ENCODE measurements at places on chromosomes 11 and 22. TPM values are rescaled to one million over a fixed set of nuclear protein-coding genes. Genes with fewer than 3 reads are reported as not detected.

DNA sequence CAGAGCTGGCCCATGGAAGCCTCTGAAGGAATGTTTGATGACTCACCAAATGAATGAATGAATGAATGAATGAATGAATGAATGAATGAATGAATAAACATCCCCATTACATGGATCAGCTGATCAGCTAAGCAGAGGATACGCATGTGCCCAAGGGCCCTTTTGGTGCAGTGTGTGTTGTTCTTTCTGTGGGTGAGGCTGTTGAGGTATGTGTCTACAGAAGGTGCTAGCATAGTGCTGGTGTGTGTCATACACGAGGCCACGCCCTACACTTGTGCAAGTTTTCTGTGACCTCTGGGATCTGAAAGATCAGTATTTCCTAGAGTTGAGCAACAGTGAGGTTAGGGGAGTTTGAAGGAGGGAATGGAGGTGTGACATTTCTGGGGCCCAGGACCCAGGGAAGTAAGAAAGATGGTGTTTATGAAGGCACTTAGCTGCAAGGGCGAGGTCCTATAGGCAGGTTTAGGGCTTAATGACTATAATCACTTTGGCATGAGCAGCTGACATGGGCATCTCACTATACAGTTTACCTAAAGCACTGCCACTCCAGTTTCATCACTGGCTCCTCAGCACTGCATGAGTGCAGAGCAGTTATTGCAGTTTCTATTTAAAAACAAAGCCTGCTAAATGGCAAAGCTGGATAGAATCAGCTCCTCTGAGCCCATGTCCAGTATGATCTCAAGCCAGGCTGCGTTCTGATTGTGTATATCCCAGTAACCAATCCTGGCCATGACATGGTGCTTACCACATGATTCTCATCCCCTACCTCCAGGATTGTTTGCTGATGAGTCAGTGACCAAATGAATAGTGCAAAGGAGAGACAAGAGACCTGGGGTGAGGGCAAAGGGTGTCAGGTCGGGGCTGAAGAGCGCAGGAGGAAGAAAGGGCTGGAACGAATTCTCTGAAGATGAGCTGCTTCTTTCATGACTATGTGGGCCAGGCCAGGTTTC lies 36.4 kb upstream of the E2F8 start:
- no peaks in the 10 kb centered on the region for H3K27me3 ChIP-seq
- H3K4me1 ChIP-seq = no peaks in the 10 kb centered on the region
- no peaks in the 10 kb centered on the region for H3K36me3 ChIP-seq
- no peak for DNase-seq

DNA sequence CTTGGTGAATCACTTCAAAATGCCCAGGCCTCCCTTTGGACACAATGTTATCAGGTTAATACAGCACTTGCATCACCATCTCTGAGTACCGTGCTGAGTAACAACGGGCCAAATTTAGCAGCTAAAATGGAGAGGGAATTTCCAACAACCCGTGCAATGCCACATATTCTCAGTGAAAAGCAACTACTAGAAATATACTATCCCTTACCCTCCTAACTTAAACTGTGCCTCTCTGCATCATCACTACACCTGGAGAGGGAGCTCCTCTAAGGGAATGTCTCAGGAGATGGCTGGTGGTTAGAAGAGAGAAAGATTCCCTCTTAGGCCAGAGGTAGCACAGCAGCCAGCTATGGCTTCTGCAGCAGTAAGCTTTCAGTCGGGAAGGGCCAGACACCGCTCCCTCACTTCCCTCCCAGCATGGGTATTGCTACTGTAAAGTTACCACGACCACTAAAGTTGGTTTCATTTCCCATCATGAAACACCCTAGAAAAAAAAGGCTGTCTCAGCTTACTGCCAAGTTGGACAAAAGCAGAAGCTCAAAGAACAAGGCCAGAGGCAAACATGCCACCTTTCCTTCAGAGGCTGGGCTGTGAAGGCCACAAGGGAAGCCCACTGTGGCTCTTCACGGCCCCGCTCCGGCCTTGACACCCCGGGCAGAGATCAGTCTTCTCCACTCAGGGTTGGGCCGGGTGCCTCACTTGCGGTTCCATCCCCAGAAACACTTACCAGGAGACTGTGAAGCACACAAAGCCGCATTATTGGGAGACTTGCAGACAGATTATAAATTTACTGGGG lies 3.9 kb downstream of the MAML2 start:
- peak; percentile 52 for DNase-seq
- no peaks in the 10 kb centered on the region for H3K36me3 ChIP-seq
- H3K4me3 ChIP-seq = peak overlapping the region; percentile 26
- H3K27ac ChIP-seq = peak overlapping the region; percentile 81
- H3K27me3 ChIP-seq = no peaks in the 10 kb centered on the region

DNA sequence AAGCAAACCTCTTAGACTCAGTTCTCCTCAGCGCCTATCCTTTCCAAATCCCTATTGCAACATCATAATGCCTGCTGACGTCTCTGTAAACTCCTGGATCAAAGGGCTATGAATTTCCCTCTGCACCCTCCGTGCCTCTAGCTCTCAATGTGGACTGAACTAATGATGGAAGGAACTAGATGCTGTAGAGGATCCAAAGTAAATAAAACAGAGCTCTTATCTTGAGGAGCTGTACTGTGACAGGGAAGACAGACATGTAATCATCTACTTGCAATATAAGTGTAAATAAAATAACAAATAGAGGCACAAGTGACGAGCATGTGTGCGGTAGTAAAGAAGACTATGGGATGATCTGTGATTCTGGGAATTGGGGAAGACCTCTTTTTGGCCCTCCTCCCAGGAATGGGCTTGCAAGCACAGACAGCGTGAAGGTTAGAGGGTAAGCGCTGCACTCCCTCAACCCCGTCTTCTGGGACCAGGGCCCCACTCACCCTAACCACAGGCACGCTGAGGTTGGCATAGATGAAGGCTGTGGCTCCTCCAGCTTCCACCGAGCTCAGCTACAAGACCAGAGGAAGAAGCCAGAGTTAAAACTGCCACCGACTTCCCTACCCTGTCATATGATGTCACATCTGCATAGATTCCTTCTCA lies 42.2 kb downstream of the P4HA3 start:
- no peaks in the 10 kb centered on the region for H3K27me3 ChIP-seq
- no peaks in the 10 kb centered on the region for H3K36me3 ChIP-seq
- no peaks in the 10 kb centered on the region for H3K4me1 ChIP-seq
- DNase-seq = no peak
- H3K4me3 ChIP-seq = no peak overlapping the region
- no peak overlapping the region for H3K27ac ChIP-seq

The NXPE2 gene
- 0.55 TPM for total RNA-seq

The P2RY6 gene
- 0.25 TPM for total RNA-seq
